NCI-H1105 treated with DMSO at 0.1 percent for 48 hours (cell line): ENCODE measurements at places on chromosomes 4 and X.

GRCh38 chr4:47493238-47494123 lies 8.4 kb downstream of the ATP10D start:
- DNase-seq = no peak

DNA sequence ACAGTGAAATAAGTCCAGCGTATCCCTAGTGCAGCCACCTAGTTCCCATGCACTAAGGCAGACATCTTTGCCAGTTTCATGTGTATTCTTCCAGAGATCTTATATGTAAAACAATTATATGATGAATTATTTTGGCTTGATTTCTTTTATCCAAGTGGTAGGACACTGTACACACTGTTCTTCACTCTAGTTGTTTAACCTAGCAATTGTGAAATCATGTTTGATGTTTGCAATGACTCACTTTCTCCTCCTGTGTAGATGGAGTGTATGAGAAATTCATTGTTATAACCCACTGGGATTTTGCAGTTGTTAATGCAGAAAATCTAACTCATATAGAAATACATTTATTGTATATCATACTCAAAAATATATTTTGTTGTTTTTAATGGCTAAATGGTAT lies 17.5 kb upstream of the TBC1D1 start:
- DNase-seq = no peak

- no peak for DNase-seq
Observed at GRCh38 chr4:185013417-185014125, 4.7 kb upstream of the HELT start.

GRCh38 chrX:129979207-129979920 lies 3.1 kb upstream of the BCORL1 start:
- no peak for DNase-seq

DNA sequence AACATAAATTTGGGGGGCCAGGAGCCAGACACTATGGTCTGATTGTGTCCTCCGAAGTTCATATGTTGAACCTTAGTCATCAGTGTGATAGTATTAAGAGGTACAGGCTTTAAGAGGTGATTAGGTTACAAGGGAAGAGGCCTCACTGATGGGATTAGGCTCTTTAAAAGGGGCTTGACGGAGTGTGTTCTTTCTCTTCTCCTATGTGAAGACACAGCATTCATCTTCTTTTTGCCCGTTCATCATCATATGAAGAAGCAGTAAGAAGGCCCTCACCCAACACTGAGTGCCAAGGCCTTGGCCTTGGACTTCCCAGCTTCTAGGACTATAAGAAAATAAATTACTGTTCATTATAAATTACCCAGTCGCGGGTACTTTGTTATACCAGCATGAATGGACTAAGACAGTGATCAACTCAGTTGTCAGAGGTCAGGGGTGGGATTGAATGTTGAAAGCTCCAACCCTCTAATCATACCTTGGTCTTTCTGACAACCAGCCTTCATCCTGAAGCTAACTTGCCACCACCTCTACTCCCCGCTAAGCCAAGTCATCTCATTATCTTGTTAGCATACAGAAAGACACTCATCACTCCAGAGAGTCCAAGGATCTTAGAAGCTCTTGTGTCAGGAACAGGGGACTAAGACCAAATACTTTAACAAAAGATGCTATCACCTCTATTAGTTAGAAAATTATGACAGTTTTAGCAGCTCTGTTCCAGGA lies 543.4 kb upstream of the DIPK2B start:
- DNase-seq = no peak
